Naive B cell (primary cell): ENCODE measurements at places on chromosomes 3 and 15.

GRCh38 chr3:48435774-48436476, 4.0 kb downstream of the CCDC51 start:
- DNase-seq: peak; percentile 79

GRCh38 chr15:92981333-92981732, 81.2 kb downstream of the CHD2 start:
- no peak for DNase-seq

DNA sequence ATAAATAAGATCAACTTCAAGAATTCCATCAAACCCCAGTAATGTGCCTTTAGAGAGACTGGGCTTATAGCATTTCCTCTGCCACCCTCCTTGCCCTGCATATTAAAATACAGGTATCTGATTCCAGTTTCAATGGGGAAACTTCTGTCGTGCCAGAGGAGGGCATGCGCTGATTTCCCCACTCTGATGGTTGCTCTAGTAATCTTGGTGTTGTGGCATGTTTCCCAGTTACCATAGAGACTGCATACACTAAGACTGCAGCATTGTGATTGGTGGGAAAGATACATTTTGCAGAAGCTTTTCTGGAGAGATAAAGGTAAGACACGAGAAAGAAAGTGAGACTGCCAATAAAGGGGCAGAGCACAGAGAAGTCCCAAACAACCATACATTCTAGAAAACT, 225.6 kb downstream of the TIGIT start:
- peak; percentile 57 for DNase-seq

DNA sequence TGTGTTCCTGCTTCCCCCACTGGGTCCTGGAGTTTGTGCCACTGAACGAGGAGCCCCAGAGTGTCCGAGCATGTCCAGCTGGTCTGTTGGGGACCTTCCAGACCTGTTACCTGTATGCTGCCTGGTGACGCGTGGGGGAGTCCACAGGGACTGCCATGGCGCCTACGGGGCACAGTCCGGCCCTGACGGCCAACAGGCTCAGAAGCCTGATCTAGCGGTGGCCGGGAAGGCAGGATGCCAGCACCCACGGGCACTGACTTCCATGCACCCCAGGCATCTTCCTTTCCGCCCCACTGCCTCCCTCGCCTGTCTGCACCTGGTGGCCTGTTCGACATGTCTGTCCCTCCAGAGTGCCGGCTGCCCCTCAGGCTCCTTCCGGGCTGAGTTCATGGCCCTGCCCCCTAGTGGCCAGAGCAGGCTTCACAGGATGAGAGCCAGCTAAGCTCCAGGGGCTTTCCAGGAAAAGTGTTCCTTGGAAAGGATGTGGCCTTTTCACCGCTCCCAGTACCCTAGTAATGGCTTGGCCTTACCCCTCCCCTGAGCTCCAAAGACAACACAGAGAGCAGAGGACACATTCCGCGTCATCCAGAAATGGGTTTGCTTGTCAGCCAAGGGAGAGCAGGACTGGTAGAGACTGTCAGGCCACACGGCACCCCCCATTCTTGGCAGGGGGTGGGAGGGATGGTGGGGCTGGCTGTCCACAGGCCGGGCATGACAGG, 35.7 kb downstream of the NGRN start:
- peak; percentile 37 for DNase-seq

DNA sequence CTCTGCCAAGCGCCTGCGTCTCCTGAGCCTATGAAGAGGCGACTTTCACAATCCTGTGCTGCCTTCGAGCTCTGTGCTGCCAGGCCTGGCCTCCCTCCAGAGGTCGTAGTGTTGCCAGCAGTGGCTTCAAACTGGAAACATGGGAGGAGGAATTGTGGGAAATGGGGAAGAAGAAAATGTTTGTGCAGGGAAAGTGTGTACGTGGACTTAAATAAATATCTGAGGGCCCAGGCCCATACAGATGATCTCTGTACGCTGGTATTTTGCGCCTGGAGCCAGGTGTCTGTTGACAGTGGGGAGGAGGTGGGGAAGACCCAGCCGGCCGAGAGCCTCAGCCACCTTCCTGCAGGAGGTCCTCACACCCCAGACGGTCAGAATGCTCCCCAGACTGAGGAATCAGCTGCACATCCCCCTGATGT, 44.6 kb downstream of the ZBTB38 start:
- DNase-seq: no peak

- DNase-seq: no peak
Measured at GRCh38 chr15:49901321-49901720, 217.7 kb downstream of the ATP8B4 start.
